ENCODE measurements at places on chromosomes 5 and 9. TPM values are rescaled to one million over a fixed set of nuclear protein-coding genes. Genes with fewer than 3 reads are reported as not detected.

The SPATA9 gene
- not detected for total RNA-seq

The ECSCR gene
- not detected for total RNA-seq

The ZBTB34 gene
- total RNA-seq, result 2.5 TPM

The SLC9A3 gene
- 2.1 TPM for total RNA-seq

The RNF180 gene
- total RNA-seq, result under 0.01 TPM

The IL3 gene
- total RNA-seq, result not detected

The GPR150 gene
- total RNA-seq, result 0.18 TPM

The FRMPD1 gene
- under 0.01 TPM for total RNA-seq

The TMEM252 gene
- not detected for total RNA-seq

The FGF18 gene
- not detected for total RNA-seq

The PLEKHG4B gene
- total RNA-seq, result not detected

The EMB gene
- not detected for total RNA-seq

The NEK6 gene
- total RNA-seq, result 34.9 TPM

The LPAR1 gene
- total RNA-seq, result 103 TPM

The SLCO4C1 gene
- not detected for total RNA-seq

The SMIM33 gene
- not detected for total RNA-seq

The SPATA31A3 gene
- not detected for total RNA-seq

The C8G gene
- not detected for total RNA-seq

Measured in myometrial cell (primary cell).